Stimulated activated CD4-positive, alpha-beta T cell treated with anti-CD3 and anti-CD28 coated beads, Interleukin-12 subunit alpha, Interleukin-12 subunit beta, amount 100 ng/mL, for 48 hours (primary cell): ENCODE measurements at places on chromosomes 3 and 15.

- no peak for DNase-seq
Measured at GRCh38 chr3:88398581-88398980, 248.8 kb downstream of the C3orf38 start.

DNA sequence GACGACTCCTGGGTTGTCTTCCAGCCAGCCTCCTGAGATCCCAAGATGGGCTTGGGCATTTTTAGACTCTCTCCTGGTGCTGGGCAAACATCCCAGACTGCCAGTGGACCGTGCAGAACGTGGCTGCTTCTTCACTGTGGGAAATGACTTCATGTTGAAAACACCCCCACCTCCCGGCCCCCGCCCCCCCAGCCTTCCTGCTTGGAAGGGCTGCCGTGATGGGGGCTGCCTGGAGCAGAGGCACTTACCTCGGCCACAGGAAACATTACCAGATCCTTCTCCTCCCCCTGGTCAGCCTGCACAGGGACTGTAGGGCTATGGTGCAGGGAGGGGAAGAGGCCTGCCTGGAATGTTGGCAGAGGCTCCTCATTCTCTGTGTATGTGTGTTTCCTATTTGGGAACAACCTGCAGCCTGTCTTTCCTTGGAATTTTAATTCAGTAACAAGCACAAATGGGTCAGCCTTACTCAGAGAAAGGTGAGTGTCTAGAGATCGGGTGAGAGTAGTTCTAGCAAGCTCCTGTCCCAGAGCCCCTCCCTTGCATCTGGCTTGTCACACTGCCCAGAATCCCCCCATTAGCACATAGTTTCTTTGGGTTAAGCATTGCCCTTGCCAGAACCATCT is 90.8 kb downstream of the ANP32A start:
- DNase-seq = no peak

- DNase-seq = no peak
Measured at GRCh38 chr15:82699726-82700125, 9.9 kb downstream of the AP3B2 start.

DNA sequence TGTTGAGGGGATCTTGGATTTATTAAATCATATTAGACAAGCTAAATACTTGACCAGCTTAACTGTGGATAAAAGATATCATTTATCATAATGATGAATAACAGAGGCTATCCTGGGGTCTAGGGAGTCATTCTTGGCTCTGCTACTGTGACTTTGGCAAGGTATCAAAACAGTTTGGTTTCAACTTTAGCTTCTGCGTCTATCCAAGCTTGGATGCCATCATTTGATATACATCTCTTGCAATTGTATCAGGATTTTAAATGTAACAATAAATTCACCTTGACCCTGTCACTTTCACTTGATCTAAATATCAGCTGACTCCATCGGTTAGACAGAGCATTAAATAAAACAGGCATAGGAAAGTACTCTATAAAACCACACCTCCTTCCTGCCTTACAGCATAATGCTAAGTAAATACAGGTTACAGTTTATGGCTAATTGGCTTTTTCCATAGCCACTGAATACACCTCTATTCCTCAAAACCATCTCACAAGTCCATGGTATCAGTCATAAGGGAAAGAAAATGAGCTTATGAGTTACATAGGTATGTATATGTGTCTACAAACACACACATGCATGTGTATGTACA is 262.9 kb downstream of the CTNNB1 start:
- DNase-seq = no peak

GRCh38 chr3:152491922-152492321 is 223.2 kb downstream of the MBNL1 start:
- DNase-seq = no peak
